Naive thymus-derived CD8-positive, alpha-beta T cell (primary cell): ENCODE measurements at places on chromosomes 5 and 9. TPM values are rescaled to one million over a fixed set of nuclear protein-coding genes. Genes with fewer than 3 reads are reported as not detected.

The SLC6A7 gene
- total RNA-seq: not detected

- H3K36me3 ChIP-seq: no peaks in the 10 kb centered on the region
- H3K4me1 ChIP-seq: peaks cover 71% of the 10 kb centered on the region
- no peak for DNase-seq
- no peak overlapping the region for H3K4me3 ChIP-seq
- H3K27ac ChIP-seq: no peak overlapping the region
Measured at GRCh38 chr5:10756549-10756948, 4.5 kb downstream of the DAP start.

- H3K4me1 ChIP-seq: no peaks in the 10 kb centered on the region
- H3K4me3 ChIP-seq: no peak overlapping the region
- H3K27me3 ChIP-seq: no peaks in the 10 kb centered on the region
- no peak for DNase-seq
- H3K27ac ChIP-seq: no peak overlapping the region
Measured at GRCh38 chr5:18395126-18396110, 761.2 kb downstream of the TAF11L14 start.

The SHC3 gene
- total RNA-seq: 0.42 TPM

The ACER2 gene
- 4.5 TPM for total RNA-seq

GRCh38 chr5:89450149-89450538 is 567.2 kb upstream of the MEF2C start:
- H3K4me1 ChIP-seq: no peaks in the 10 kb centered on the region
- no peak for DNase-seq
- H3K27me3 ChIP-seq: no peaks in the 10 kb centered on the region
- H3K36me3 ChIP-seq: no peaks in the 10 kb centered on the region
- no peak overlapping the region for H3K27ac ChIP-seq

The SLC4A9 gene
- total RNA-seq: not detected

- H3K4me3 ChIP-seq: no peak overlapping the region
- no peaks in the 10 kb centered on the region for H3K27me3 ChIP-seq
- no peak overlapping the region for H3K27ac ChIP-seq
- no peak for DNase-seq
- H3K4me1 ChIP-seq: no peaks in the 10 kb centered on the region
Measured at GRCh38 chr9:37937366-37937765, 33.4 kb upstream of the SLC25A51 start.

DNA sequence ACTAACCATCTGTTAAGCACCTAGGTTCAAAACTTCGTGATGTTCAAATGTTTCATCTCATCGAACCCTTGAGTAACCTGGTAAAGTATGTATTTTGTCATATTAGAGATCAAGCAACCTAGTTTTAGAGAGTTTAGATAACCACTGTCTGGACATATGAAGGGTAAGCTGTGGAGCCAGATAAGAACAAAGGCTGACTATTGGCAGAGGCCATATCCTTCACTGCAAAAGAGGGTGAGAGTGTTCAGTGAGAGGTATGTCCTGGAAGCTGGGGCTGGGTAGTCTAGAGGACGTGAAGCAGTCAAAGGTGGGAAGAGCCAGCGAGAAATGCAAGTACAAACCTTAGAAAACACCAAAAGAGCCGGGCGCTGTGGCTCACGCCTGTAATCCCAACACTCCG is 573.1 kb upstream of the KLF4 start:
- H3K27ac ChIP-seq: no peak overlapping the region
- no peak for DNase-seq
- H3K36me3 ChIP-seq: no peaks in the 10 kb centered on the region
- no peak overlapping the region for H3K4me3 ChIP-seq

- H3K27me3 ChIP-seq: no peaks in the 10 kb centered on the region
- H3K4me1 ChIP-seq: no peaks in the 10 kb centered on the region
- no peak for DNase-seq
Measured at GRCh38 chr9:70133253-70134208, 89.9 kb downstream of the MAMDC2 start.

DNA sequence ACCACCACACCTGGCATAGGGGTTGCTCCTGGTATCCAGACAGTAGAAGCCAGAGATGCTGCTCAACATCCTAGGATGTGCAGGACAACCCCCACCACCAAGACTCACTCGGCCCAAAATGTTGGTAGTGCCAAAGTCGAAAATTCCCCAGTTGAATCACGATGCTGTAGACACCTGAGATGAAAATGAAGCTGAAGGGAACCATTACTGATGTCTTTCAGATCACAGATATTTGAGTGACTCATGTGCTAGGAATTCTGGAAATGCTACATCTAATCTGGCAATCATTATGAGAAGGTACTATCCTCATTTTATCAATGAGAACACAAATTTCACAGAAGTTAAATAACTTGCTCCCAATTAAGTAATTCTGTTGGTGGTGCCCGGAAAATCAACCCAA is 21.0 kb upstream of the UBE2QL1 start:
- peaks cover 12% of the 10 kb centered on the region for H3K27me3 ChIP-seq
- H3K4me1 ChIP-seq: no peaks in the 10 kb centered on the region
- no peak for DNase-seq
- H3K4me3 ChIP-seq: no peak overlapping the region
